ENCODE measurements at places on chromosomes 3 and 15.

DNA sequence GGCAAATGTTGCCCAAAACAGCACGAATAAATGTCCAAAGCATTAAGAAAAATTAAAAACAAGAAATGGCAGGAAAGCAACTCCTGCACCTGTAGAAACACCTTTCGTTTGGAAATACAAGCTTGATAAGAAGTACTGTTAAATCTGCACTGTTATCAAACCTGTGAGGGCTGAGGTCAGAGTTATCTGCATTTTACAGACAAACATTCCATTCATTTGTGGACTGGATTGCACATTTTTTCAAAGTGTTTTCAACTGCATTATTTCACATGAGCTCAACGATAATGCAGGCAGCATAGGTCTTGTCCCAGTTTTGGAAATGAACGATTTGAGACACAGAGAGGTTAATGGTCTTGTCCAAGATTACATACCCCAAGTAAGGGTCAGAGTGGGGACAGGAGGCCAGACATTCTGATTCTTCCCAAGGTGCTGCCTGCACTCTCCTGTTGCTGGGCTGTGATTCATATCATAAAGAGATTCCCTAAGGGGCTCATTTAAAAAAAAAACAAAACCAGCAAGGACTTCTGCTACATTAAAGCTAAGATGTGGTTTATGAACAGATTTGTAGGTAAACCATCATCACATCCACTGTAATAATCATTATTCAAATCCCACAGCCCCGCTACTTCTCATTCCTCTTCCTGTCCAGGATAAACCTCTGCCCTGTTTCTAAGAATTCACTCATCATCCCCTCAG, 13.0 kb downstream of the GUCA1C start:
- DNase-seq: no peak

GRCh38 chr3:188001093-188001492, 152.9 kb upstream of the LPP start:
- no peak for DNase-seq

DNA sequence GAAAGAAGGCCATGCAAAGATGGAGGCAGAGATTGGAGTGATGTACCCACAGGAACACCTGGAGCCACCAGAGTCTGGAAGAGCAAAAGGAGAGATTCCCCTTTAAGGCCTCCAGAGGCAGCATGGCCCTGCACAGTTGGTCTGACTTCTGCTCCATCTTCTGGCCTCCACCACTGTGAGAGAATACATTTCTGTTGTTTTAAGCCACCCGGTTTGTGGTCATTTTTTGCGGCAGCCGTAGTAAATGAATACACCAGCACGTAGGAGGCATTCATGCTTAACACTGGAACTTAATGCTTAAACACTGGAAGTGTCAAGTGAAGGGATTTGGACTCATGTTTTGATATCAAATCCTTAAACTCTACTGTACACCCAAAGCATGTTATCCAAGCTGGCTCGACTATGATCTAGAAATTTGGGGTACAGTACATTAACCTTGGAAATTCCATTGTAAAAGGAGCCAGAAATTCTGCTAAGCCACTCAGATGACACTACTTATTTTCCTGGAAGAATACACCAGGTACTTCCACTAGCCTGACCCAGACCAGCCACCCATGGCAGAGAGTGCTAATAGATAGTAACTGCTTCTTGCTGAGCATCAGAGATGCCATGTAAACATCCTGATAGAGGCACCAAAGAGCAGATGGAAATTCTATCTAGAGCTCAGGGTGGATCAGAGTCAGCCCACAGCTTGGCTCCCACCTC, 190.9 kb downstream of the ADAMTS9 start:
- DNase-seq: no peak

DNA sequence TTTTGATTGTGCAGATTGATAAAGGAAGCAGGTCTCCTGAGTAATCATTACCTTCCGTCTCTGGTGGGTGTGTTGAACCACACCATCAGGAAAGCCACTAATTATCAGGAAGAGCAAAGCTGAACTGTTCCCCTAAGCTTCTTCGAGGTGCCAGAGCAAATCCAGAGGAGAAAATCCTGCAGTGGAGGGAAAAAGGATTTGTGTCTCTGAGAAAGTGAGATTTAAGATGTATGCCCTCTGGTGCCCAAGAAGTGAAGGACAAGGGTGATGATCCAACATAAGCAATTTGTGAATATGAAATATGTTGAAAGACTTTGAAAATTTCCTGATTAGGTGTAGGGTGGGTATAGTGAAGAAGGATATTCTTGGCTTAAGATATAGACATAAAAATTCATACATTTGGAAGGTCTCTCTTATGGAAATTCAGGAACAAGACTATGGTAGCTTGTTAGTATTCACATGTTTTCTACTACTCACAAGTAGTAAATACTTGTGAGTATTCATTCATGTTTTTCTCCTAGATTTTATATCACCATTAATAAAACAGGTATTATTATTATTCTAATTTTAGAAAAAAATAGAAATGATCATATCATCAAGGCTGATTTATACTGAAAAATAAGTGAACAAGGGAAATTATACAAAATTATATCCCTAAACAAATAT, 34.8 kb downstream of the COMMD2 start:
- no peak for DNase-seq

DNA sequence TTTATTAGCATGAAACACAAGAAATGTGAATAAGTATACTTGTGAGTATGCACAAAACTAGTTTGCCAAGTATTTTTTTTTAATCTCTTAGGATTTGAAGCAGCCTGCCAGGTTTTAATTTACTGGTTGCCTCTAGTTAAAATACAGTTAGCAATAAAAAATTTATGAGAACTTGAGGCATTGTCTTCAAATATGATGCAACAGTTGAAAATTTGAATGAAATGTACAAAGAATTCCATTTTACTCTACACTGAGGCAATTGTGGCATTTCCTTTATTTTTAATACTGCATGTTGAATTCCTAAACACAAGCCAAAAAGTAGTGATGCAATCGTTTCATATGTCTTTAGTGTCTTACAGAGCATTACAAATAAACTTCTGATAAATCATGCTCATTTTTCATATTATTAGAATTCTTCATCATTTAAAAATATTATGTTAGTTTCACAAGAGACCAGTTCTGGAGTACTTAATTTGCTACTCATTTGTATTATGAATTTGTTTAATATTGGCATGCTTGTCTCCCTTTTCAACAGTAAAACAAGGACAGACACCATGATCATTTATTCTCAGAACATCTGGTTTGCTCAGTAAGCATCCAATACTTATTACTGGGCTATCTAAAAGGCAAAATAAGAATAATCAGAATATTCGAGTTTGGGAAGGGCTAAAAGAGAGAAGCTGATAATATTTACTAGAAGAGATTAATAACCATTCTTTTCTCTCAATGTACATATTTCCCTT, 124.8 kb upstream of the PTX3 start:
- no peak for DNase-seq

DNA sequence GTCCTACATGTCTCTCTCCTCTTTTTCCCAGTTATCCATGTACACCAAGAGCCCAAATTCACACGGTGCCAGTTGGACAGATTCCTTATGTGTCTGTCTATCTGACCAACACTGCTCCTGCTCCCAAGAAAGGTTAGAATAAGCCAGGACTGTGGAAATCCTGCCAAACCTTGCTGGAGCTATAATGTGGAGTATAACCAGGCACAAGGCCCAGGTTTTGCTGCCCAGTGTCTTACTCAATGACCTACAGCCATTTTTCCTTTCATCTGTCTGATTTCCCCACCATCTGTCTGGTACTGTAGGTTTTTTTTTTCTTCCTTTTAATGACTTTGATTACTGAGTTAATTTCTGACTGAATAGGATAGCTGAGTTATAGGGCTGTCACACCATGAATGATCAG, 26.5 kb upstream of the MINDY4B start:
- no peak for DNase-seq

GRCh38 chr3:139518926-139519842, 20.4 kb downstream of the RBP1 start:
- DNase-seq: no peak

DNA sequence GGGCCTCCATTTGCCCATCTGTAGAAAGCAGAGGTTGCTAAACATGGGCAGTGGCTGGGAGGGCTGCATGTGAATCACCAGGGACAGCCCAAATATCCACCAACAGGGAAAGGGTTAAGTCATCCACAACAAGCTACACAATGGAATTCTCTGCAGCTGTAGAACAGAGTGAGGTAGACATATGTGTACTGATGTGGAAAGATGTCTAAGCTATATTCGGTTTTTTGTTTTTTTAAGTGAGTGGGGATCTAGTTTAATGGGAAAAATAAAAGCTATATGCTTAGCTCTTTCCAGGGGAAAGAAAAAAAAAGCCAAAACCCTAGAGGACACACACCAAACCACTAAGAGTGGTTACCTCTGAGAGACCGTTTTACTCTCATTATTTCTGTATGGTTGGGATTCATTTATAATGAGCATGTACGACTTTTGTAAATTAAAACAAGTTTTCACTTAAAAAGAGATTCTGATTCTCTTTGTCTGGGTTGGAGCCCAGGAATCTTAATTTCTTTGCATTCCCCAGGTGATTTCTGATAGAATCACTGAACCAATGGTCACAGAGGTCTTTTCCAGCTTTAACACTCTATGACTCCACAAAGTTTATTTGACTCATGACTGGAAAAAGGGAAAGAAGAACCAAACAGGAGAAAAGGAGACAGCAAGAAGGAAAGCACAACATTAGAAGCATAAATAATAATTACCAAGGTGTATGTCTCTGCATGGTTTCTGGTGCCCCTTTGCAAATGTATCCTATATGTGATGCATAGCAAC, 19.1 kb downstream of the CRABP1 start:
- no peak for DNase-seq

- no peak for DNase-seq
Measured at GRCh38 chr3:183129243-183129642, 29.9 kb upstream of the MCCC1 start.

GRCh38 chr3:16545413-16546185, 32.1 kb upstream of the RFTN1 start:
- DNase-seq: no peak

GRCh38 chr3:55521738-55522421, 34.8 kb upstream of the WNT5A start:
- no peak for DNase-seq

DNA sequence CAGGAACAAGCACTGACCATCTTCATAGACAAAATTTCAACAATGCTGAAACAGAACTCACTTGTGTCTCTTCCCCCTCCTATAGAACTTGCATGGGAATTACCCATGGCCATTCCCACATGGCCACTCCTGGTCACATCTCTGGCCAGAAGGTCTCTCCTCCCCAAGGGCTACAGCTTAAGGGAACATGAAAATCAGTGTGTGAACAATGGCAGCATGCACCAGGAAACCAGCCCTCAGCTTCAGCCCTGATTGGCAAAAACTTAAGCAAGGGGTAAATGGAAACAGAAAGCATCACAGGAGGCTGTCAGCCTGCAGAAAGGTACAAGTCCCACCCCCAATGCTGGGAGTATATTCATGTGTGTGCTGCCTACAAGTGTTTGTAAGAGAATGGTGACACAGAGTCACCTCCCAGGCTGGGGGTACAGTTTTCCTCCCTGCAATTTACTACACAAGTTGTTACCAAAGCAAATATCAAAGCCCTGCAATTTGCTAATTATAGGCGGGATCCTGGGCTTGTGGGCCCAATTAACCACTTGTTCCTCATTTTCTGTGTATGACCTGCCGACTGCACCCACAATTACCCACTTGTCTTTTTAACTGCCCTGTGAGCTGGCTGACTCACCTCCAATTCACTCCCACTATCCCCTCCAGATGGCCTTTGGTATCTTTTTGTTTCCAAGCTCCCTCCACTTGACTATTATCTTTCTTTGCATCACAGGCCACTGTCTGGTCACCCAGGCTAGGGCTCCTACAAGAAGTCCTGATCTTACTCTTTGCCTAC, 84.4 kb upstream of the HES1 start:
- DNase-seq: no peak

GRCh38 chr3:194164861-194165260, 28.9 kb downstream of the HES1 start:
- DNase-seq: no peak

- DNase-seq: no peak
Measured at GRCh38 chr15:90870354-90871138, 2.2 kb downstream of the FURIN start.

DNA sequence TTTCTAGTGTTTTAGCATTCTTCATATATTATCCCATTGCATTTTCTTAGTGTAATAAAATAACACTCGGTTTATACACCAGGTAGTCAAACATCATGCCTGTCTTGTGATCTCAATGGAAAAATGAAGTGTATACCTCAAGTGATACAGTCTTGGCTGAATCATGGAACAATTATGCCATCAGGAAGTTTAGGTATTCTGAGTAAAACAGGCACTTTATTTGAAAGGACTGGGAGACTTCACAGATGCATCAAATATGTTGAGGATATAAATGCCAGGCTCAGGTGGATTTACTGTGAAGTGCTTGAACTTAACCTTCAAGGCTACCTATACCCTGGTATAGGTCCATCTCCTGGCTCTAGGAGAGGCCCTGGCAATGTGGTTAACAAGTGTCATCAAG, 8.5 kb downstream of the TGFBR2 start:
- DNase-seq: no peak

- DNase-seq: no peak
Measured at GRCh38 chr15:88258093-88258641, 1.6 kb upstream of the NTRK3 start.

DNA sequence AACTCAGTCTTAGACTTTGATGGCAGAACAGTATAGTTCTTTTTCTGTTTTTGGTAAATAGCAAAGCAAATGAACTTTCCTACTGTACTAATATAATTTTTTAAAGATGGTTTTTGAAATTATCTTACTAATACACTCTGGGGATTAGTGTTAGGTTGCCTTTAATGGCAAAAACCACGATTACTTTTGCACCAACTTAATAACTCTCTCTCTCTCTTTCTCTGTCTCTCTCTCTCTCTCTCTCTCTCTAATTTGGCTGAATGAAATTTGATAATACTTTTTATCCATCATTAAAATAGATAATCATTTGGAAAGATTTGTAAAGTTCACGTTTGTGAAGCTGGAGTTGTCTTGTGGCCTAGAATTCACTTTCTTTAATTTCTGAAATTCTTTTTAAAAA, 257.8 kb downstream of the LPP start:
- DNase-seq: no peak

DNA sequence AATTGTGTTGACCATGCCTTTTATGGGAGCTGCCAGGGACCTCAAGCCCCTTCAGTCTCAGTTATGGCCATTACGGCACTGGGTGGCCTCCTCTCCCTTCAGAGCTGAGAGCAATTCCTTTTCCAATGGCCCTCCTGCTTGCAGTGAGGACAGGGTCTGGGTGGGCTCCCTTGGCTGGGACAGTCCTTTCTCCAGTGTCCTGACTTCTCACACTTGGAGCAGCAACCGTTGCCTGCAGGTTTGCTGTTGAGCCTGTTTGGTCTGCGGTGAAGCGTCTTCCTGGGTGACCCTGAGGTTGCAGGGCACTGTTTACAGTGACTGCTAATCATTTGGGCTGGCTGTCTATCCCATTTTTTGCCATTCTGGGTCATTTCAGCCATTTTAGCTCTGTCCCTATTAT, 3.5 kb upstream of the CCDC80 start:
- no peak for DNase-seq

- DNase-seq: no peak
Measured at GRCh38 chr15:48242015-48242414, 35.9 kb downstream of the SLC12A1 start.

- no peak for DNase-seq
Measured at GRCh38 chr15:74252721-74253120, 16.6 kb downstream of the CCDC33 start.

GRCh38 chr3:115974940-115975339, 351.6 kb downstream of the GAP43 start:
- no peak for DNase-seq

GRCh38 chr3:119309591-119309990, 15.4 kb downstream of the ARHGAP31 start:
- DNase-seq: no peak

- no peak for DNase-seq
Measured at GRCh38 chr3:189567322-189567721, 63.9 kb upstream of the TP63 start.

GRCh38 chr3:130491431-130491830, 25.5 kb upstream of the COL6A6 start:
- no peak for DNase-seq
